ENCODE measurements at places on chromosomes 16 and 17.
A peak's percentile ranks its signal among the peaks of the same experiment; 100 is the strongest.

- DNase-seq = no peak
Measured at GRCh38 chr17:9817086-9817485, 4.8 kb downstream of the GSG1L2 start.

GRCh38 chr17:67020293-67020766 lies 24.0 kb upstream of the CACNG1 start:
- no peak for DNase-seq

- DNase-seq = peak; percentile 11
Measured at GRCh38 chr16:30896261-30896888, at the start of gene CTF1. Gene CTF1 (plus strand): TSS chr16:30896614. CDS start chr16:30896644, 30 bp downstream.

- DNase-seq = no peak
Measured at GRCh38 chr17:50731575-50732460, 12.4 kb downstream of the LUC7L3 start.

DNA sequence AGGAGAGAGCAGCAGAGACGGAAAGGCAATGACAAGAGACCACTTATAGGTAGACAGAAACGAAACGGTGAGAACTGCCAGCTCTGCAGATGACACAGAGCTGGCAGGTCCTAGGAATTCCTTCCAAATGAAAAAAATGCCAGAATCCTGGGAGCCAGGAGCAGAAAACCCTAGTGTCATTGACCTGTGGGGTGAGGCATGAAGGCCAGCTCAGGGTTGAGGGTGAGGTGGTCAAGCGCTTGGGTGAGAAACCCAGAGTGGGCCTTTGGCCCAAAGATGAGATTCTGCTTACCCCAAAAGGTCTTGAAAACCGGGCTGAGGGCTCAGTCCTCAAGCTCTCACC lies 9.2 kb downstream of the HIC1 start:
- DNase-seq = no peak

DNA sequence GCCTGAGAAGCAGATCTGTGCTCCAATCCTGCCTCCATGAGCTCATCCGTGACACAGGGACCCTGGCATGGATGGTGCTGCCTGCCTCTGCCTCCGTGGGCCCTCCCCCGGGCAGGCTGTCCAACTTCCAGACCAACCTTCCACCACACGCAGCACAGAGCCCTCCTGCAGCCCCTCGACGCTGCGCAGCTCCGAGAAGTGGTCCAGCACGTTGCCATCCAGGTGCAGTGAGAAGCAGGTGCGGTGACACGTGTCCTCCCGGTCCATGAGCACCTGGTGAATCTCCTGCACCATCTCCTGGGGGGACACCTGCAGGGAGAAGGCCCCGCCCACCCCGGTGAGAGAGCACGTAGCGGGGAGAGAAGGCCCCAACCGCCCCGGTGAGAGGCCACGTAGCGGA lies 8.4 kb downstream of the CLUH start:
- no peak for DNase-seq

GRCh38 chr17:47287068-47287467 lies 33.4 kb downstream of the ITGB3 start:
- DNase-seq = no peak

DNA sequence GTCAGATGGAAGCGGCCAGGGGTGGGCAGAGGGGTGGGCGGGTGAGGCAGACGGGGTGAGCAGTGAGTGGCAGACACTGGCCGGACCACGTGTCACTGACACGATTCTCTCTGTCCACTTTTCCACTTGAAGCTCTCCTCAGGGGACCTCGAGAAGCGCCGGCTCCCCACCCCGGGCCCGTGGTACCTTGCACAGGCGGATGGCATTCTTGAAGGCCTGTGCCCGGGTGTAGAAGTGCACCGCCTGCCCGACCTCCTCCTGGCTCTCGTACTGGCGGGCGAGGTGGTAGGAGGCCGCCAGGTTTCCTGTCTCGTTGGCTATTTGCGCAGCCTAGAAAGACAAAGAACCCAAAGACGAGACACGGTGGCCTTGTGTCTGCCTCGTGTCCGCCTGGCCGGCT lies 9.1 kb upstream of the TMEM204 start:
- DNase-seq = no peak

- no peak for DNase-seq
Measured at GRCh38 chr17:69344939-69345338, 18.0 kb upstream of the ABCA5 start.
